ENCODE measurements at places on chromosomes 1 and 21. TPM values are rescaled to one million over a fixed set of nuclear protein-coding genes. Genes with fewer than 3 reads are reported as not detected.

Gene LCE3E
- not detected for total RNA-seq

Gene STX12
- 22.2 TPM for total RNA-seq

Gene LCE1F
- total RNA-seq: not detected

Gene PROK1
- not detected for total RNA-seq

Gene IVL
- total RNA-seq: 0.08 TPM

Gene SOX13
- total RNA-seq: 8.3 TPM

Gene RBM15
- 62.0 TPM for total RNA-seq

Gene RAB3B
- 0.98 TPM for total RNA-seq

Gene CCT8
- total RNA-seq: 179 TPM

Gene CASZ1
- 0.88 TPM for total RNA-seq

Gene LIN28A
- total RNA-seq: not detected

Gene MYCL
- 2.5 TPM for total RNA-seq

Gene OR2T1
- not detected for total RNA-seq
